Endothelial cell (in vitro differentiated cells): ENCODE measurements at places on chromosomes 3 and 15. TPM values are rescaled to one million over a fixed set of nuclear protein-coding genes. Genes with fewer than 3 reads are reported as not detected.
A peak's percentile ranks its signal among the peaks of the same experiment; 100 is the strongest.

DNA sequence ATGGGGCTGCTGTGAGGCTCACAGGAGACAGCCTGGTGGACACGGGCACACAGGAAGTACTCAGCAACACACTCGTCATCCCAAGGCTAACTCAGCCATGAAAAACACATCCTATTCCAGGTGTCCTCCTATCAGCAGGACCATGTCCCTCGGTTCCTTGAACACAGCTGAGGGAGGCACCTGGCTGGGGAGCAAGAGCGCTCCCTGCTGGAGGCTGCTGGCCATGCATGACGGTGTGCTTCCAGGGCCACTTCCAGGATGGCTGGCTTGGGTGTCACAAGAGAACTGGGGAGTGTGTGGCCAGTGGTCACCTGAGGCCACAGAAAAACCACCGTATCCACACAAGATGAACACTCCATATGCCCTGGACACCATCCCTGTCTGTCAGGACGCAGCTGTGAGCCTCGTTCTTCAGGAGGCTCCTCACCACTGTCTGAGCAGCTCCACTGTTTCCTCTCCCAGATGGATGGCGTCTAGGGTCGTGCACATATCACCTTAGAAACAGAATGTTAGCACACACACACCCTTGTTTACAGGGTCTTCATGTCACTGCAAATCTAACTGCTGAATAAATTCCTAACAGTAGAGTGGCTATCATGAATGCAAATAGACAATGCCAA, 31.0 kb downstream of the POC1A start:
- DNase-seq, result peak; percentile 90

FMN1 gene
- 1.3 TPM for total RNA-seq

DNA sequence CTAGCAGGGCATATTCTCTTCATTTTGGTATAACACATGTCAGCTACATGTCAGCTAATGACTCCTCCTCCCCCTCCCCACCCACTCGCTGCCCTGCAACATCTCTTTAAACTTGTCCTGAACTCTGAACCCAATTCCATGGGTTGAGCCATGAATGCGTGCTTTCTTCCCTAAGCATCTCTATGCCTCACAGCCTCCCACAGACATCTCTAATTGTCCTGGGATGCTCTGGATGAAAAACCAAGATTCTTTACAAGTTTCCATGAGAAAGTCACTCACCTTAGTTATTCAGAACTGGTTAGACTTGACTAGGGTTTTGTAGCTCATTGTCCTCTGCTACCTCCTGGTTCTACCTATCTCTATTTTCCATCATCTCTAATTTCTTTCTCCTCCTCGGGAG, 629.1 kb downstream of the TBL1XR1 start:
- DNase-seq, result no peak

DNA sequence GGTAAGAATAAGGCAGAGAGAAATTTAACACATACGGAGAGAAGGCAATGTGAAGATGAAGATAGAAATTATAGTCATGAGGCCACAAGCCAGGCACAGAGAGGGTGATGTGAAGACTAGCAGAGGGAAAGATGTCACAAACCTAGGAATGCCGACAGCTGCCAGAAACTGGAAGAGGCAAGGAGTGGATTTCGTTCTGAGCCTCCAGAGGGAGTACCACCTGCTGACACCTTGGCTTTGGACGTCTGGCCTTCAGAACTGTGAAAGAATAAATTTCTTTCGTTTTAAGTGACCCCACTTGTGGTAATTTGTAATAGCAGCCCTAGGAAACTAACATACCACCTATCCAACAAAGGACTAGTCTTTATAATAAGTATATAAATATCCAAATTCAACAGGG, 5.0 kb upstream of the SGO1 start:
- no peak for DNase-seq

DNA sequence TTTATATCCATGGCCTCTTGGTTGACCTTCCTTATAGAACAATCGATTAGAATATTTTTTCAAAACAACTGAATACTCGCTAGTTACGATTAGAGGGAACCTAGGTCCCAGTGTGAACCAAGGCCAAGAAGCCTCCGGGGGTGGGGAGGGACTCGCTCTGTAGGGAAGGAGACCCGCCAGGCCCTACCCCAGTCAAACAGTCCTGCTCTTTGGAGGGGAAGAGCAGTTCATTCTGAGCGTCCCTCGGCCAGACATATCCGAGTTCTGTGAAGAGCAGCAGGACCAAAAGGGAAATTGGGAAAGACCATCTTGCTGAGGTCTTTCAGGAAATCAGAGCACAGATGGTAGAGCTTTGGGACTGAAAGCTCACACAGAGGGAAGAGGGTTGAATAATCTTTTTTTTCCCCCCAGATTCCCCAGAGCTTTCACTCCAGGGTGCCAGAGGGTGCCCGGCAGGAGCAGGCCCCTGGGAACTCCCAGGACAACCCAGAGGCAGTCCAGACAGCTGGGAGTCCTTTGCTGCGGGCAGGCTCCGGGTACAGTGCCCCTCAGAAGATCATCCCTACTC, 137.2 kb upstream of the HES1 start:
- DNase-seq, result no peak

GRCh38 chr15:39591896-39592315, 11.0 kb downstream of the THBS1 start:
- DNase-seq, result no peak

- DNase-seq, result no peak
Observed at GRCh38 chr3:165070682-165071081, 7.6 kb downstream of the SI start.

GRCh38 chr3:51328206-51328605, 56.9 kb upstream of the MANF start:
- no peak for DNase-seq

IQCF5 gene
- not detected for total RNA-seq

DNAH12 gene
- 0.85 TPM for total RNA-seq

CYP11A1 gene
- total RNA-seq, result 0.82 TPM

DNA sequence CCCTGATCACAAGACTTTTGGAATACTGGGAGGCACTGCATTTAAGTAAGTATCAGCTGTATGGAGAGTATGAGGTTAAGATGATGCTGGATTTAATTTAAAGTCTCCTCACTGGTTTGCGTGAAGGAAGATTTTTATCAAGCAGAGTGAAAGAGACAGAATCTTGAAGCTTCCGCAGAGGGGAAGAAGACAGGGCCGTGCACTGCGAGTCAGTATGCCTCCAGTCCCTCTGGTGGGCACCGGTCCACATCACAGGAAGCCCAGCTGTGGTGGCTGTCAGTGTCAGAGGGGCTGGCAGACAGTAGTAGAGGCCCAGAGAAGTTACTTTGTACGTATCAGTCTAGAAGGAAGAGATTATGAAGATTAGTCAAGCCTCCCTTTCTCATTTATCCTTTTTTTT, 379.0 kb upstream of the TPRG1 start:
- peak; percentile 39 for DNase-seq

GRCh38 chr3:53026382-53027162, 19.3 kb downstream of the SFMBT1 start:
- no peak for DNase-seq

GRCh38 chr3:42632146-42632545, 21.4 kb upstream of the ZBTB47 start:
- DNase-seq, result no peak

FEZF2 gene
- total RNA-seq, result not detected

DNA sequence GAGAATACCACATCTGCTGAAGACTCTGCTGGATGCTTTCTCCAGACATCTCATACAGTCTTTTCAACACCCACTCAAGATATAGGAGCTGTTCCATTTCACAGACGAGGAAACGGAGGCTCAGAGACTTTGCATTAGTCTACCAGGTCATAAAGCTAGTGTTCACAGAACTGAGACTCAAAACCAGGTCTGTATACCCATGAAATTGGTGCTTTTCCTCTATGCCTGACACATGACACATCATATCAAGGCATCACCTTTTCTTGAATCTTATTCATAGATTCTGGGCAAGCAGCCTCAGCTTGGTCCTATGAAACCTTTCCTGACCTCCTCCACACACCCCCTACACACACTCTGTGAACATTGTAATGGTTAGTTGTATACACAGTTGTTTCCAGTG, 101.2 kb downstream of the LPP start:
- DNase-seq, result no peak

- no peak for DNase-seq
Observed at GRCh38 chr15:69885173-69885955, 212.4 kb downstream of the TLE3 start.

CMTM6 gene
- 59.9 TPM for total RNA-seq

DNA sequence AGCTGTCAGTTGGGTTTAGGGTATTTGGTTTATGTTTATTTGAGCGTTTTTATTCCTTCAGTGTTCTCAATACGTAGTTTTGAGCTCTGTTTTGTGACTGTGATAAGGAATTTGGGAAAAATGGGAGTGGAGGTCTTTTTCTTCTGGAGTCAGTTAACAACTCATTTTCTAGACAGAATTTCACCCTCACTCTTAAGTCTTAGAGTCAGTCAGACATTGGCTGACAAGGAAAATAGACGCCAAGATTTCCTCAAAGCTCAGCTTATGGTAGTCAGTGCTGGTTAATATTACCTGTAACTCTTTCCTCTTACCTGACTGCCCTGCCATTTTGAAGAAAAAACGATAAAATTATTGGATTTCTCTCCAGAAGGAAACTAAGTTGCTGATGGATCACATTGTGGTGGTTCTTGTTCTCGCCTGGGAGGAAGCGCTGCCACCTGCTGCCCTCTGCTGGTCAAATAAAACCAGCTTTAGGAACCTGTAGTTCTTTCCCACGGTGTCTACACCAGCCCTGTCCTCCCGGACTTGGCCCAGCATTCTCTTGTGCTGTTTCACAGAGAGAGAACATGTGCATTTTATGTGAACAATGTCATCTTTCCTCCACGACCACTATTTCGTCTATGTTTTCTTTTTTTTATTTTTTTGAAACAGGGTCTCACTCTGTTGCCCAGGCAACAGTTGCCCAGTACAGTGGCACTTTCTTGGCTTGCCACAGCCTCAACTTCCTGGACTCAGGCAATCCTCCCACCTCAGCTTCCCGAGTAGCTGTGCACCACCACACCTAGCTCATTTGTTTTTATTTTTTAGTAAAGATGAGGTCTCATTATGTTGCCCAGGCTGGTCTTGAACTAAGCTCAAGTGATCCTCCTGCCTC, 41.4 kb upstream of the UMPS start:
- DNase-seq, result peak; percentile 80

DNA sequence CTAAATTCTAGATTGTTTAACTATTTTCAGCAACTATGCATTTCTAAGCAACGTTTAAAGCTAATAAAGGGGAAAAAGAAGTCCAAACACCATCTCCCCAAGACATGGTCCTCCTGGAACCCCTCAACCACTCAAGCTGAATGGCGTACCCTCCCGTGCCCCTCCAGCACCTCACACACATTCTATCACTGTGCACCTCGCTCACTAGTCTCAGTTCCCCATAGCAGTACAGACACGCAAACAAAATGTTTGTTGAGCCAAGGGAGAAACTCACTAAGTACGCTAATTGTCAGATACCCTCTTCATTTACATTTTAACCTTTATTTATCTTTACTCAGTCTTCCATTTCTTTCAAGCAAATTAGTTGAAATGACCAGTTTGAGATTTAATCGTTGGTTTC, 48.8 kb downstream of the ACAP2 start:
- DNase-seq, result no peak

GRCh38 chr3:12194209-12194608, 35.5 kb upstream of the TIMP4 start:
- DNase-seq, result no peak

- DNase-seq, result peak; percentile 74
Observed at GRCh38 chr3:52052831-52053306, 3.5 kb downstream of the DUSP7 start.

- DNase-seq, result no peak
Observed at GRCh38 chr3:191254098-191254873, 55.2 kb downstream of the OSTN start.

DNA sequence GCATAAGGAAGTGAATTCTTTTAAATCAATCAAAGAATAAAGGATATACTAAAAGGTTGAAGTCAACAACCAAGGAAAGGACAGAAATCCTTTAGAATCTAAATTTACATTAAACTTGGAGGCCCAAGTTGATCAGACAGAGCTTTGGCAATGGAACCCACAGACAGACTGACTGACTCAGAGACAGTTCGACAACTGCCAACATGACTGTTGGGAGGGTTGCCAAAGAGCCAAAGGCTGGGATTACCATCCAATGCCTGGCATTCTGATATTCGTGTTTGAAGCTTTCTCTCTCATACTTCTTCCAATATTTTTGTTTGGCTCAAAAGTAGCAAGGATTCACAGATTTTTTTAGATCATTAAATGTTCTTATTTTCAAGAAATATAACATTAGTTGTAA, 406.1 kb downstream of the PLCL2 start:
- no peak for DNase-seq

GRCh38 chr3:113736548-113737089, 9.4 kb downstream of the NAA50 start:
- peak; percentile 15 for DNase-seq

- DNase-seq, result no peak
Observed at GRCh38 chr3:74673326-74673725, 58.9 kb upstream of the CNTN3 start.

GRCh38 chr15:85499371-85499887, 119.0 kb downstream of the AKAP13 start:
- DNase-seq, result no peak

GRCh38 chr15:33242165-33242564, 47.7 kb upstream of the FMN1 start:
- DNase-seq, result peak; percentile 18

ETV5 gene
- total RNA-seq, result 40.6 TPM

DNA sequence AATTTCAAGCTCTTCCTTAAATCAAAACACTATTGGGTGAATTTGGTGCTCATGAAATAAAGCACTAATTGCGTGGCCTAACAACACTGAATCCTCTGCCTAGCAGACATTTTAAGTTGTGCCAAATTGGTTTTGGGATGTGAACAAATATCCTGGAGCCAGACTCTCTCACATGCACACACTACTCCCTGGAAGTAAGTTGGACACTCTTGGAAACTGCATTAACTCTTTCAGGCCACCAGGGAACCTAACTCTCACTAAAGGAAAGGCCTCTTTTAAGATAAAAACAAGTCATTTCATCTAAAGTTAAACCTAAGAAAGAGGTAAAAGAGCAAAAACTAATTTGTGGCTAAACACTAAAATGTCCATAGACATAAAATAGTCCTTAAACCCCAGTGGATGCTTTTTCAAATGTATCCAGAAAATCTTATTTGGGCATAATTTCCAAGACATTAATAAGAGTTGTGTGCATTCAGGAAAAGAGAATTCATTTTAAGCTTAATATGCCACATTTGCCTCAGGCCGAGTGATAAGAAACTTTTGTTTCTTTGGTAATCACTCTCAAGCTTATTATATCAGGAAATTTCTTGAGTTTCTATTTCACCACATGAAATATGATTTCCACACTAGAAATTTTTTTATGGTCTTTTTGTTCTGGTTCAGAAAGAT, 61.8 kb downstream of the ZBTB20 start:
- DNase-seq, result no peak

GRCh38 chr3:159451482-159451881, 537.2 kb upstream of the IL12A start:
- no peak for DNase-seq

DNA sequence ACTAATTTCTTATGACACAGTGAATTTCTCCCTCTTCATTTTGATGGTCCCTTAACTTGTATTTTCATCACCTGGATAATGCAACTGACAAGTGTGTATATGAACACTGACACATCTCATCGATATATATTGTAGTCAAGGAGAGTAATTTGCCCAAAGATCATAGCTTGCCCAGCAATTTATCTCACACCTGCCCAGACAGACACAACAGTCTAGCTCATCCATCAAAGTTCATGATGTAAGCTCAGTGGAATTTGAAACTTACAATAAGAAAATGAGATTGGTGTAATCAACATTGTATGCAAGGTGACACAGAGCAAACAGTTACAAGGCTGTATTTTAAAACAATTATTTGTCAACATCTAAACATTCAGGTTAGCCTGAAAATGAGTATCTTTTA, 805.8 kb downstream of the NAALADL2 start:
- DNase-seq, result no peak
